ENCODE measurements at places on chromosomes 7 and 10.

GRCh38 chr7:40808378-40808942 lies 673.7 kb downstream of the SUGCT start:
- no peak for DNase-seq

DNA sequence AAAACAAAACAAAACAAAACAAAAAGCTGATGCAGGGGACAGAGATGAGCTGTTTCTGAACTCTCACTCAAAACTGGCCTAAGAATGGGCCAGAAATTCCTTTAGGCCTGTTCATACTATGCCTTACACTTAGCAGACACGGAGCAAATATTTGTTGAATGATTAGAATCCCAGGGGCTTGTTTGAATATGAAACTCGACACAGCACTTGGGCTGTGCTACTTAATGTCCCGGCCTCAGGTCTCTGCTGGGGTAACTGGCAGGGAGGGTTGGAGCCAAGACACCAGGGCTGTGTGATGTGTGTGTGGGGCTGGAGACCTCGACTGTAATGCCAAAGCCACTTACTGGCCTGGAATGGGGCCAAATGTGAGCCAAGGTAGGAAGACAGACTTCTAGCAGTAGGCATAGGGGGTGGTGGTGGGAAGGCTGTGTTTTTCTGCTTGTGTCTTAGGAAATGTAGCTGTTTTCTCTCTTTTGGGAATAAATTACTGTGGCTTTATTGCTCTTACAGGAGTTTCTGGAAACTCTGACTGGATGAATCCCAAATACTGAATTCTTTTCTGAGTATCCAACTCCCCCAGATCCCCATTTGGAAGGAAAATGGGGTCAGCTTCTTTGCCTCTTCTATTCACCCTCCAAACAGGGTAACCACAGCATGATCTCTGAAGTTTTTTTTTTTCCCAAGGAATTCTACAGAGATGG lies 66.7 kb downstream of the EMX2 start:
- peak; percentile 22 for DNase-seq

- no peak for DNase-seq
These were observed 44.4 kb downstream of the JAKMIP3 start for GRCh38 chr10:132110111-132110521.

DNA sequence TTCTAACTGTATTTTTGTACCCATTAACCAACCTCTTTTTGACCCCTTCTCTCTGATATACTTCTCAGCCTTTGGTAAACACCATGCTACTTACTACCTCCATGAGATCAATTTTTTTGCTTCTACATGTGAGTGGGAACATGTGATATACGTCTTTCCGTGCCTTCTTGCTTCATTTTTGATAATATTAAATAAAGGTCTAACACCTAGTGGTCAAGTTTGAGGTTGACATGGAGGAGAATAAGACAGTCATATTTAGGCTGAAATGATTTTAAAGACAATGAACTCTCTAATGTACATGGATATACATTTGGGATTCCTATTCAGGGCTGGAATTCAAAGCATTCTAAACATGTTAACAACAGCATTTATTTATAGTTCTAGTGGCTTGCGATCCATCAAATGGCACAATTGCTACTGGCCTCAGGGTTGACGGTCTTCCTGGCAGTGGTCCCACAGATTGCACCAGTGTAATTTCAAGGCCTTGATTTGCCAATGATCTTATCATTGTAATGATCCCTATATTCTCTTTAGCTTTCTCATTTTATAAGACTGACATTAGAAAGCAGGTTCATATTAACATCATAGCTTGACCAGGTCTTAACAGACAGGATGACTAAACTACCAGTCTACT lies 315.9 kb upstream of the ETV1 start:
- no peak for DNase-seq

- DNase-seq = no peak
These were observed 681.2 kb upstream of the NRP1 start for GRCh38 chr10:34015700-34016099.

DNA sequence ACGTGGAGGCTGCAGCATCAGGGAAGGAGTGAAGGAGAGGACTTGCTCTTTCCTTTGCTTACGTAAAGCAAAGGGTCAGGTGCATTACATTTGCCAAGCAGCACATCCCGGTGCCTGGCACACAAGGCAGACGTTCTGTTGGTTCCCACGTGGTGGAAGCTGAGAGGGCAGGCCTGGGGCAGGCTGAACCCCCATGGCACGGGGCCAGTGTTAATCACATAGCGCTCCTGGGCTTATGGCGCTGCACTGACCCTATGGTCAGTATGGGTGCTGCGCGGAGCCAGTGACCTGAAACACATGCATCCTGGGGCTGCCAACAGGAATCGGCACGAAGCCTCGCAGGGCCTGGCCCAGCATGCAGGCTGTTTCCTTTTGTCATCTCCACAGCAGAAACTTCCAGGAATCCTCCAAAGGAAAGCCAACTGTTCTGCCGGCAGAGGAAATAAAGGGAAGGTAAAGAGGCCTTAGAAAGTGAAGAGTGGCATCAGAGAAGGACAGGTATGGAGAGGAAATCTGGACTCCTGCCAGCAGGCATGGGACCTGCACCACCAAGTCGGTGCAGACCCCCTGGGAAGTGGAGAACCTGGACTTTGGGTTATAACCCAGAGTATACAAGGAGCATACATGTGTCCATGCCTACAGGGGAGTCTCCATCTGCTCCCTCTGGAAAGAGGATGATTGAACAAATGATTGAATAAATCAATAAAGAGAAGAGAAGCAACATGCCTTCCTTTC lies 560.2 kb downstream of the TCERG1L start:
- no peak for DNase-seq

- DNase-seq = no peak
These were observed 171.1 kb downstream of the SH2D4B start for GRCh38 chr10:80708808-80709207.

- DNase-seq = no peak
These were observed 79.3 kb upstream of the TNS3 start for GRCh38 chr7:47661051-47661714.

GRCh38 chr7:45592230-45592991 lies 18.2 kb downstream of the ADCY1 start:
- no peak for DNase-seq

GRCh38 chr7:140581411-140581810 lies 59.2 kb downstream of the DENND2A start:
- DNase-seq = no peak

- DNase-seq = no peak
These were observed 234.6 kb downstream of the TNS3 start for GRCh38 chr7:47347346-47347745.

GRCh38 chr7:114083166-114084001 lies 164.6 kb upstream of the PPP1R3A start:
- DNase-seq = no peak

DNA sequence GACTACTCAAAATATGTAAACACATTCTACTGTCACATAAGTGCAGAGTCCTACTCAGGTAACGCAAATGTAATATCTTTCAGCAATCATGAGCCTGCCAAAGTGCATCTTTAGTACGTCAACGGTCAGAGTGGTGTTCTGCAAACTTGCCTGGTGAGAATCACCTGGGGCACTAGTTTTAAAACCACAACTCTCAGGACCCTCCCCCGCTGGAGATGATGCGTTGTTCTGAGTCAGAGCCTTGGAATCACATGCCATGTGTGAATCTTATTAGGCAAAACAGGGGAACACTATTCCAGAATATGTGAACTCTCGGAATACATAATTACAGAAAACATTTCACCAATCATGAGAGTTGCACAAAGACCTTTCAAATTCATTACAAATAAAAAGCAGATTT lies 115.7 kb downstream of the TPK1 start:
- DNase-seq = no peak

GRCh38 chr7:40758590-40758989 lies 623.8 kb downstream of the SUGCT start:
- DNase-seq = no peak

- DNase-seq = no peak
These were observed 129.6 kb upstream of the PRPS1L1 start for GRCh38 chr7:18157233-18157632.

DNA sequence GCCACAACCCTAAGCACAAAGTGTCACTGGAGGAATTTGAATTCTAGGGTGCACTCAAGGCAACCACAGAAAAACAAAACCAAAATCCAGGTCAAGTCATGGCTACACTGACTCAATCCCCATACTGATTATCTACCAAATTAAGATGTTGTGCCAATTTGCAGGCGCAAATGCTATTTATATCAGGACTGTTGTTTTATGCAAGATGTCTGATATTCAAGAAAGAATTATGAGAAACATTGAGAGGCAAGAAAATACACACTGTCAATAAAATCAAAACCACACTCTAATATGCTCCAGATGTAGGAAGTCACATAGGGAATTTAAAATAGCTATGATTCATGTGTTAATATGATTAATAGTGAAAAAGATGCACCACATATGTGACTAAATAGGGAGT lies 141.3 kb upstream of the MINDY3 start:
- no peak for DNase-seq

DNA sequence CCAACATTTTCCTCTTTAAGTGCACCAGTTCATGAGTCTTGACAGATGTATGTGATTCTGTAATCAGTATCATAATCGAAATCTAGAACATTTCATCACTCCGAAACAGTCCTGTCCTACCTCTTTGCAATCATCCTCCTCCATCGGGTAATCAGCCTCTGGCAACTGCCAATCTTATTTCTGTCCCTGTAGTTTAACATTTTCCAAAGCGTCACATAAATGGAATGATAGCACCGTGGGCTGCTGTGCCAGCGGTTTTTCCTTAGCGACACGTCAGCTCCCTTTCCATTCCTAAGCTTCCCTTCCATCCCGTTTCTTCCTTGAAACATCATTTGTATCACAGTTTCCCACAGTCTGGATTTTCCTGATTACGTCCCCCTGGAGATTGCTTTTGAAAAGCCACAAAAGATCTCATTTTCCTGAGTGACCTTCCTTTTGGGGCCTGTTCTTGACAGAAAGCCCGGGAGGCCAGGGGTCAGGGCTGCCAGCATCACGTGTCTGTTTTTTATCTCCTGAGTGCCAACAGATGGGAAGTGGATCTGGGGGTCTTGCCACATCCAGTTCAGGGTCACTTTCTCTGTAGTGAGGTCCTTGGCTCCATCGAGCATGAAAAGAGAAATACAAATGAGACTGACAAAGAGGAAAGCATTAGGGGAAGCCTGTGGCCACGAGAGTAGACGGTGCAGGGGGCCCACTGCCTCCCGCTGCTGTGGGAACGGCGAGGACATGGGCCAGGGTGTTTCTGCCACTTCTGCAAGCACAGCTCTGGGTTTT lies 31.6 kb downstream of the TMEM120A start:
- no peak for DNase-seq

DNA sequence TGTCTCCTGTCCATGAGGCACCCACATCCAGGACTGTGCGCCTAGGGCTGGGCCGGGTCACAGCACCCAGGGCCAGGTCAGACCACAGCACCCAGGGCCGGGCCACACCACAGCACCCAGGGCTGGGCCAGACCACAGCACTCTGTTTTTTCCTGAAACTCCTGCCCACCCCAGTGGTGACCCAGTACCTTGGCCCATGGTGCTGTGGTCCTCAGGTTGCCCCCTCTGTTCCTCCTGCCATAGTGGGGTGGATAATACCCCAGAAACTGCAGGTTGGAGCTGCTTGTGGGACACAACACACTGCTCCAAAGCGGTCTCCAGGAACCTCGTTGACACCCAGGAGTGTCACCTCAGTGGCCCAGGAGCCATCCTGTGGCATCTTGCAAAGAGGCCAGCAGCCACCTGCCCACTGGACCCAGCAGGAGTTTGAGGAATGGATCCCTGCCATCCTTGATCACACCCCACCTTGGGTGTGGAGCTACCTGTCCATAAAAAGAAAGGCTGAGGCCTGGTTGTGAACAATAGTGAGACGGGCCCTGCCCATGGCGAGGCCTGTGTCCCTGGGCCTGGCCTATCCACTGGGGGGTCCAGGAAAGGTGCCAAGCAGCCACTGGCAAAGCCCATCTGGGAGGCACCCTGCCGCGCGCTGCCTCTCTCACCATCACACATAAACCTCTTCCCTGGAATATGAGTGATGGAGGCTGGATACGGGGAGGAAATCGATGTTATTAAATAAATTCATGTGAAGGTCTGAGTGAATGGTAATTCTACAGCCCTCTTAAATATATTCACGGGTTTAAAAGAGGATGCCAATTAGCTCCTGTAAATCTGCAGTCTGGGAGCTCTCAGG lies 89.0 kb downstream of the NKX6-2 start:
- DNase-seq = no peak

GRCh38 chr7:55549457-55549856 lies 22.8 kb downstream of the VOPP1 start:
- DNase-seq = no peak

Data from NCI-H748 treated with DMSO at 0.1 percent for 48 hours (cell line).